SIG-M5 (cell line): ENCODE measurements at places on chromosomes 2 and 18.

DNA sequence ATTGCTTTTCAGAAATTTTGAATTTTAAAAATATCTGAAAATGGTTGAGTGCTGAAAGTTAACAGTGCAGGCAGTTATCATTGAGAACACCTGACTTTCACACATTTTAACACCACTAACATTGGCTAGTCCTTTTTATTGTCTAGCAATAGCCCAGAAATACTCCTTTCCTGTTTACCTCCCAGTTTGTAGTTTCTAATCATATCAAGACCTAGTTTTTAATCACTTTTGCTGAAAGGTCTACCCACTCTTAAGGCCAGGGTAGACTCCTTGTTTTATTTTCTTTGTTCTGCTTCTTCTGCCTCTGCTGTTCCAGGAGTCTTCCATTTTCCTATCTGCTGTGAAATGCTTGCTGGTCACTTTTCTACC is 72.1 kb downstream of the UBE2E3 start:
- DNase-seq = no peak

- no peak for DNase-seq
These were observed 324.8 kb upstream of the CHAC2 start for GRCh38 chr2:53442783-53443182.

DNA sequence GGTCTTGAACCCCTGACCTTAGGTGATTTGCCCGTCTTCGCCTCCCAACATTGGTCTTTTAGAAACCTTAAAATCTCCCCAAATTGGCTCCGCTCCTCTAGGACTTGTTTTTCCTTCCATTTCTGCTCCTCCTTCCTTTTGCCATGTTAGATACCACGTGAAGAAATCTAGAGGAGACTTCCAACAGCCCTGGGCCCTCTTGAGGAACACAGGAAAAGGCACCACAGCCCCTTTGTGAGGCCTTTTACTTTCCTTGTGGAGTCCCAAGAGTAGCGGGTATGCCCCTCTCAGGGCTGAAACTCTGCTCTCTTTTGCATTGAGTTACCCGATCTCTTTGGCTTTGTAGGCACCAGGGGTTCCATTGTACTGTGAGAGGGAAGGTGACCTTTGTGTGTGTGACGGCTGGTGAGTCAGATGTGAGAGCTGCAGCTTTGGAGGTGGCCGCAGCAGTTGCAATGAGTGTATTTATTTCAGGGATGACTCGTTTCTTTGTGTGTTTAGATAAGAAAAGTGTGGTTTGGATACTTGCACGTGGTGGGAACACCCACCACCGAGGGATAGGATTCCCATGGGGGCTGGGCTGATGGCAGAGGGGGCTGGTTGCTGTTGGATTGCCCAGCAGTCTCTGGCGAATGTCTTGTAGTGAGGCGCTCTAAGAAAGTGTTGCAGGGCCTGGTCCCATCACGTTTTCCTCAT is 218.4 kb upstream of the HS6ST1 start:
- DNase-seq = no peak

DNA sequence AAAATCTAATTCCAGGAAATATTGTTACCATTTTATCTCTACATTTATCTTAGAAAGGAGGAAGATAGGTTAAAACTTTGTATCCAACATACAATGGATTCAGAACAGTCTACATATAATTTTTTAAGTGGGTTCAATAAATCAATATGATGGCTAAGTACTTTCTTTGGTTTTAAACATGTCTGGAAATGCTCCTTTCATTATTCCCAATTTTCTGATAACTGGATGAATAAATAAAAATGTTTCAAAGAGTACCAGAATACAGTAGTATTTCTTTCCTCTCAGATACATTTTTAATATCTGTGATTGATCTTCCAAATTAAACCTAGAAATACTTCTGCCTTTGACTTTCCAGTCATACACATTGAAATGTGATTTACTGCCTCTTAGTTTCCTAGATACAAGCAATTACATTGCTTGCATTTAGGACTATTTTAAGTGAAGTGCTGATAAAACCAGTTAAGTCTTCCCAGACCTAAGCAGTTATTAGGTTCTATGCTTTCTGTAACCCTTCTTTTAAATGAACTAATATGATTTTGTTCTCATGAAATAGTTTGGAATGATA is 283.5 kb downstream of the CCDC178 start:
- no peak for DNase-seq

- DNase-seq = no peak
These were observed 74.2 kb upstream of the SERTAD2 start for GRCh38 chr2:64727843-64728463.
